ENCODE measurements at places on chromosomes 13 and 19.

GRCh38 chr13:27270594-27271520 is at the start of gene RASL11A:
TSS of gene RASL11A (plus strand) at chr13:27270830. CDS start at chr13:27270945, 115 bp downstream.
- DNase-seq = peak; percentile 48

- DNase-seq = no peak
These were observed 933.4 kb downstream of the SLITRK6 start for GRCh38 chr13:84865783-84866221.

DNA sequence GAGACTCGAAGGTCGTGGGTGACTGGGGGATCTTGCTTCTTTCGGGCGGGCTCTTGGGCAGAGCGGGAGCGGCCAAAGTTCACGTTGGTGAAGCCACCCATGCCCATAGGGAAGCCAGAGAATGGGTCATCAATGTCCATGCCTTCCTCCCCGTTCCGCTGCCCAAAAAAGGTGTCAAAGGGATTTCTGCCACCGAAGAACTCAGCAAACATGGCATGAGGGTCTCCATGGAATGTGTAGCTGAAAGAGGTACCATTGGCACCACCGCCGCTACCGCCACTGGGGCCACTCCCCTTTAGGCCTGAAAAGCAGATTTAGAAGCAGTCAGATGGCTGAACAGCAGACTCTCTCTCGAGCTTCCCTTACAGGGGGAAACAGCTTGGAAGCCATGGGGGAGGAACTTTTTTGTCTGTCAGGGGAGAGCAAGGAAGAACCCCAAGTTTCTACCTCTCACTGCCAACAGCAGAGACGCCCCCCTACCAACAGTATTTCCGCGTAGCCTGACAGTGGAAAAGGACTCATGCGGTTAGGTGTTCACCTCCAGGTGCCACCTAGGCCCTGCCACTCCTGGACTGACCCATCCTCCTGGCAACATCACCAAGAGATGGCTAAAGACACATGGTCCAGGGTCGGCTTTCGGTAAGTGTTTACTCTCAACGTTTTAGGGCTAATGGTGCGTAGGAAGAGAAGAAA is 1.3 kb downstream of the DNAJB1 start:
- no peak for DNase-seq

DNA sequence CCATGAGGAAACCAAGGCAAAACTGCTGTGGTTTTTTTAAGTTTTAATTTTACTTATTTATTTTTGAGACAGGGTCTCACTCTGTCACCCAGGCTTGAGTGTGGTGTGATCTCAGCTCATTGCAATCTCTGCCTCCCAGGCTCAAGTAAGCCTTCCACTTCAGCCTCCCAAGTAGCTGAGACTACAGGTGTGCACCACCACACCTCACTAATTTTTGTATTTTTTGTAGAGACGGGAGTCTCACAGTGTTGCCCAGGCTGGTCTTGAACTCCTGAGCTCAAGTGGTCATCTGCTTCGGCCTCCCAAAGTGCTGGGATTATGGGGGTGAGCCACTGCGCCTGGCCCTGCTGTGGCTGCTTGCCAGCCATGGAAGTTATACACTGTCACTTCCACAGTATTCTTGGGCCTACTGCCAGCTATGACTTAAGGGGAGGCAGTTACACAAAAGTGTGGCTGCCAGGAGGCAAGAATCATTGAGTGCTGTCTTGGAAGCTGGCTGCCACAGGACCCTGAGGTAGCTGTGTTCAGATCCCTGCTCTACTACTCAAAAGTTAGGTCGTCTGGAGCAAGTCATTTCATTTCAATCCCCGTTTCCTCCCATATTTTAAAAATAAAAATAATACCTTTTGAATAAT is 12.7 kb downstream of the FARP1 start:
- DNase-seq = no peak

GRCh38 chr13:23626700-23627099 is 56.5 kb downstream of the TNFRSF19 start:
- no peak for DNase-seq

GRCh38 chr13:40228990-40229389 is 437.5 kb downstream of the FOXO1 start:
- no peak for DNase-seq

GRCh38 chr13:49651570-49652354 is 23.5 kb downstream of the ARL11 start:
- DNase-seq = no peak

- peak; percentile 10 for DNase-seq
These were observed at the start of gene ZNF415 for GRCh38 chr19:53132141-53132991. TSS of gene ZNF415 (minus strand) at chr19:53132910. CDS start at chr19:53122676, 10,234 bp downstream.

DNA sequence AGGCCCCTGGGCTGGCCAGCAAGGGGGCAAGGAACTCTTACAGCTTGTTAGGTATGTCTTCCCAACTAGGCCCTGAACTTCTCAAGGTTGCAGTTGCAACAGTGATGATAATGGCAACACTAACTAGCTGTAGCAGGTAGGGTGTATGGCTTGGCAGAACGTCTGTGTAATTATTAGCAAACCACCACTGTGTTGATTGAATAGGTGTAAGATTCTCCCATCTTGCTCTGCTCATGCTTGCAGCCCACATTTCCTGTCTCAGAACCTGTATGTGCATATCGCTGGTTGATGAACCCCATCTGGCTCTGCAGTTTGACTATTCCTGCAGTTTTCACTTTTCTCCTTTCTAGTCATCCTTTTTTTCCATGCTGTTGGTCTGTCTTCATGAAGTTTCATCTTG is 178.8 kb downstream of the KATNAL1 start:
- DNase-seq = no peak
